A549 treated with CpdA at 1 μM for 4 hours (cell line): ENCODE measurements at places on chromosomes 11 and 22. TPM values are rescaled to one million over a fixed set of nuclear protein-coding genes. Genes with fewer than 3 reads are reported as not detected.

The TSPAN32 gene
- total RNA-seq = not detected in 5 replicates

The GPR83 gene
- total RNA-seq = 0.06 to 0.14 TPM (median 0.09 TPM) in 5 replicates

The EHBP1L1 gene
- total RNA-seq = 30.8 to 48.3 TPM (median 46.0 TPM) in 5 replicates

The USP2 gene
- total RNA-seq = 0.24 to 0.60 TPM (median 0.45 TPM) in 5 replicates

The DDTL gene
- total RNA-seq = 1.5 to 2.0 TPM (median 1.8 TPM) in 5 replicates

The GNG3 gene
- total RNA-seq = 0.08 TPM in 1 of 5 replicates, not detected in the others

The FOLR2 gene
- total RNA-seq = not detected in 5 replicates

The CDON gene
- total RNA-seq = 2.0 to 3.7 TPM (median 2.8 TPM) in 5 replicates

The ZNF408 gene
- total RNA-seq = 14.6 to 19.0 TPM (median 17.4 TPM) in 5 replicates

The SULT4A1 gene
- total RNA-seq = not detected in 5 replicates

The GAS2 gene
- total RNA-seq = 0.67 to 1.4 TPM (median 0.93 TPM) in 5 replicates

The CSTF3 gene
- 26.0 to 31.2 TPM (median 28.7 TPM) in 5 replicates for total RNA-seq

The SCN2B gene
- total RNA-seq = not detected in 5 replicates

The PVALB gene
- total RNA-seq = not detected in 5 replicates

The PGA4 gene
- not detected in 5 replicates for total RNA-seq

The PNPLA3 gene
- total RNA-seq = 0.69 to 1.2 TPM (median 1.0 TPM) in 5 replicates

The THOC5 gene
- 29.3 to 31.6 TPM (median 31.0 TPM) in 5 replicates for total RNA-seq

The DCHS1 gene
- total RNA-seq = 0.09 to 0.14 TPM (median 0.11 TPM) in 5 replicates

The ZNRF3 gene
- 5.0 to 5.9 TPM (median 5.5 TPM) in 5 replicates for total RNA-seq

The TPBGL gene
- total RNA-seq = 0.15 to 0.35 TPM (median 0.20 TPM) in 5 replicates

The RAG2 gene
- not detected in 5 replicates for total RNA-seq

The EHF gene
- total RNA-seq = 0.12 to 0.70 TPM (median 0.61 TPM) in 5 replicates

The SLC22A12 gene
- not detected in 5 replicates for total RNA-seq

The C11orf86 gene
- 30.0 to 57.8 TPM (median 47.5 TPM) in 5 replicates for total RNA-seq

The HTR3B gene
- total RNA-seq = not detected in 5 replicates

The ASPHD2 gene
- 0.75 to 1.4 TPM (median 1.3 TPM) in 5 replicates for total RNA-seq

The PHLDA2 gene
- 96.6 to 156 TPM (median 147 TPM) in 5 replicates for total RNA-seq

The TMPRSS4 gene
- not detected in 5 replicates for total RNA-seq

The MAPK8IP2 gene
- 2.1 to 4.2 TPM (median 3.8 TPM) in 5 replicates for total RNA-seq

The RAC2 gene
- 0.11 to 0.27 TPM (median 0.25 TPM) in 4 of 5 replicates, not detected in the other for total RNA-seq

The P2RY2 gene
- total RNA-seq = 8.1 to 11.0 TPM (median 9.8 TPM) in 5 replicates

The TCN1 gene
- 0.19 to 0.57 TPM (median 0.29 TPM) in 4 of 5 replicates, not detected in the other for total RNA-seq

The KRTAP5-7 gene
- total RNA-seq = not detected in 5 replicates

The HORMAD2 gene
- total RNA-seq = not detected in 5 replicates

The TLCD5 gene
- total RNA-seq = 5.5 to 8.1 TPM (median 7.3 TPM) in 5 replicates

The OR52N4 gene
- not detected in 5 replicates for total RNA-seq

The OR6A2 gene
- total RNA-seq = not detected in 5 replicates
